Astrocyte of the spinal cord (primary cell): ENCODE measurements at places on chromosomes 7 and 10.
A peak's percentile ranks its signal among the peaks of the same experiment; 100 is the strongest.

- no peak for DNase-seq
Measured at GRCh38 chr10:47192273-47192672, 107.7 kb upstream of the GDF10 start.

- no peak for DNase-seq
Measured at GRCh38 chr10:77158666-77159065, 478.9 kb downstream of the KCNMA1 start.

DNA sequence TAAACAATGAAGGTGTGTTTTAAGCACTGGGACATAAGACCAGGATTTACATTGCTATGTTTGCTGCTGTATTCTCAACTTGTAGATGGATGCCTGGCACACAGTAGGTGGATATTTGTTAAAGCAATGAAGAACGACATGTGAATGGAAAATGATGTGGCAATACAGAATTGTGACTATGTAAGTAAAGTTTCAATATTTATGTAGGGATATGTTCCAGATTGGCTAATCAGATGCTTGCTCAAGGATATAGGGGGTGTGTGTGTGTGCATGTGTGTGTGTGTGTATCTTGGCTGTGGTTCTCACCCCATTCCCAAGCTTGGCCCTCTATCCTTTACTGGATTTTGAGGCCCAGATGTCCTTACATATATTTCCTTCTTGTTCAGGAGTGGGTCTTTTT is 42.7 kb upstream of the LAMB1 start:
- no peak for DNase-seq

DNA sequence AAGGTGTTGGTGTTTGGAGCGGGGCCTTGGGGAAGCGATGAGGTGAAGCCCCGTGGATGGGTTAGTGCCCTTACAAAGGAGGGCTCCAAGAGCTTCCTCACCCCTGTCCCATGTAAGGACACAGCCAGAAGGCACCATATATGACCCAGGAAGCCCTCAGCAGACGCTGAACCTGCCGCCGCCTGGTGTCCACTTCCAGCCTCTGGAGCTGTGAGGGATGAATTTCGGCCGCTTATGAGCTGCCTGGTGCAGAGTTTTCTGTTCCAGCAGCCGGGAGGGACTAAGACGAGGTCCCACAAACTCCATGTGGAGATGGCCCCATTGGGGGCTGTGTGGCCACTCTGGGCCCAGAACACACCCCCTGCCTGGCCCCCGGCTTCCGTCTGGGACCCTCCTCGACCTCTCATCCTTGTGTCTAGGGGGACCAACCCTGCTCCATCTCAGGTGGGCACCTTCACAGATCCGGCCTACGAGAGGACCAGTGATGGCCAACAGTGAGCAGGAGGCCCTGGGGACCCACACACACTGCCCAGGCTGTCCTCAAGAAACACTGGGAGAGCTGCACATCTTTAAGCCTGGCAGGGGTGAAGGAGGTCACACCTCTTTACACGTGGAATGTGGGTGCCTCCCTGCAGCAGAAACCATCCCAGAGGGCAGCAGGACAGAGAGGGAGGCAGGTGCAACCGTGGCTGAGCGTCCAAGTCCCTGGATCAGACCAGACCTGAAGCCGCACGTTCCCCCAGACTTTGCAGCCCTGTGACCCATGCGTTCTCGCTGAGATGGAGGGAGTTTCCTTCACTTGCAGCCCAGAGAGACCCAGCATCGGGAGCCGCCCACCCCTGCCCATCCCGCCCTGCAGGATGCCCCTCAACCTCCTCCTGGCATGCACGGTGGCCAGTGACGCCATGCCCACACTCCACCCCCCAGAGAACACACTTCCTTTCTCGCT is 96.1 kb downstream of the PDGFA start:
- no peak for DNase-seq

- no peak for DNase-seq
Measured at GRCh38 chr10:126667568-126667967, 2.9 kb downstream of the C10orf90 start.

- no peak for DNase-seq
Measured at GRCh38 chr7:69934144-69934903, 336.0 kb downstream of the AUTS2 start.

DNA sequence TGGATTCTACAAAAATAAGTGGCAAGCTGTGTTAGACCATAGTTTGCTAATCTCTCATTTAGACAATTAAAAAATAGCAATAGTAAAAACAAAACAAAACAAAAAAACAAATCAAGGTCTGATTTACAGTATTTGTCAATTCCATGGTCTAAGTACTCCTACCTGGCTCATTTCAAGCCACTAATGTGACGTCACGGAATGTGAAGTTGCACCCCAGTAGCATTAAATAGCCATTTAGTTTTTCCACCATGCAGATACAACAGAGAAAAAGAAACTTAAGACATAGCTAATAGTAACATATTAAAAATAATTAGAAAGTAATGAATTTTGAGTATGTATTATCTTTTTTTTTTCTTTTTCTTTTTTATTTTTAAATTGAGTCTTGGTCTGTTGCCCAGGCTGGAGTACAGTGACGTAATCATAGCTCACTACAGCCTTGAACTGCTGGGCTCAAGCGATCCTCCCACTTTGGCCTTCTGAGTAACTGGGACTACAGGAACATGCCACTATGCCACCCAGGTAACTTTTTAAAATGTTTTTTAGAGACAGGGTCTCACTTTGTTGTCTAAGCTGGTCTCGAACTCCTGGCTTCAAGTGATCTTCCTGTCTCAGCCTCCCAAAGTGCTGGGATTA is 101.2 kb downstream of the MKX start:
- no peak for DNase-seq

DNA sequence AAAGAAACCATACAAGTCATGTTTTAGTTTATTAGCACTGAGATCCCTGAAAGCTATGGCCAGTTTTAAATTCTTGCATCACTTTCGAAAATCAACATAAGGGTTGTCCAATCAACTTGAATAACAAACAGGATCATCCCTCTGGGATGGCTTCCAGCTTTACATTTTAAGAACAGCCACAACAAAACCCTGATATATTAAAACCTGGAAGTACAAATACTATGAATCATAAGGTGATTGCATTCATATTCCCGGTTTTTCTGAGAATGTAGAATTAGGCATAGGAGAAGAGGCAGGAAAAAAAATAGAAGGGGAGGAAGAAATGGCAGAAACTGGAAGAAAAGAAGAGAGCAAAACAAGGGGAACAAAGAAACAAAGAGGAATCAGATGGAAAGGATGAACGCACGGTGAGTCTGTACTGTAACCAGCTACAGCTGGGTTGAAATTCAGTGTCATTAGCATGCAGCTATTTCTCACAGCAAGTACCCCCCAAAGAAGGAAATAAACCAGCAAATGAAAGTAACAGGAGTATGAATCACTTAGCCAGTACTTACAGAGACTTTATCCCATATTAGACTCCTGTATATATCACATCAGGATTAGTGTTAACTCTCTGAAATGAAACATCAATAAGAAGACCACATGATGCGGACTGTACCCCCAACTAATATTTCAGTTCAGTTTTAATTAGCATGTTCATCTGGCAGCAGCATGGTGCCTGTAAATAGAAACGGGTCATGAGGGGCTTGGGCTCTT is 301.3 kb downstream of the RNLS start:
- peak; percentile 80 for DNase-seq

- no peak for DNase-seq
Measured at GRCh38 chr10:93703841-93704240, 1.4 kb upstream of the FRA10AC1 start.

DNA sequence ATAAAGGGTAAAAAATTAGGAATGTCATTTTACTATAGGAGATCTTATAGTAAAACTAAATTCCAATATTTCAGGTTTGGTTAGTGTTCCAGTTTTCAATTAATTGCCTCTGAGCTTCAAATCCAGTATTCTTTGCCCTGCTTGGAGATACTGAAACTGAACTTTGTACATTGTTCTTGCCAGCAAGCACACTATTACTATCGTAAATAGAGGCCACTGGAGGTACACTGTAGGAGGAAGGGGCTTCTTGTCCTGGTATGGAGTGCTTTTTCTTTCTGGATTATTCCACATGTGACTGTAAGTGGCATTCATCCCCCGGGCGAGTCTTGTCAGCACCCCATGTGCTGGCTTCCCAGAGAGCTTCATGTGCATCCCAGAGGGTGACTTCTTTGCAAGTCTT is 234.7 kb upstream of the PTPRZ1 start:
- DNase-seq, result no peak

GRCh38 chr10:66365686-66366085 is 560.1 kb upstream of the LRRTM3 start:
- peak; percentile 54 for DNase-seq

DNA sequence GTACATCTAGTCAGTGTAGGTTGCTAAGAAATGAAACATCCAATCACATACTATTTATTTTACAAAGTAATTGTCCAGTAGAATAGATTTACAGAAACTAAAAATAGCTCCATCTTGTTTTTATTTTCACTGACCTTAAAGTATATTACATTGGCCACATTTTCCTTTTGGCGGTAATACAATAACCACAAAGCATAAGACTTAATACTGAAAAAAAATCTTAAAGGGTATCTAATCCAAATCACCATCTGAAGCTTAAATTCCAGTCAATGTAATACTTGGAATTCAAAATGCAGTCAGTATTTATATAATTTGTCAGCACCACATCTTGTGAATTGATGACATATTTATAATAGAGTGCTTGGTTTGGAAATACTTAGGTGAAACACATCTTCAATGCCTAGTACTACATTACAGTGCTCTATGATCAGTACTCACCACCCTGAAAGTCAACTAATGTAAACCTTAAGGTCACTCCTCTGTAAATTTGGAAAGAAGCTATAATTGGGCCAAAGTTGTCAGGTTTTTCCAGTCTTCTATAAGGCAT is 8.9 kb downstream of the ANKMY2 start:
- peak; percentile 50 for DNase-seq

GRCh38 chr10:24417053-24417452 is 208.1 kb downstream of the KIAA1217 start:
- no peak for DNase-seq
